ENCODE measurements at places on chromosomes 4 and X. TPM values are rescaled to one million over a fixed set of nuclear protein-coding genes. Genes with fewer than 3 reads are reported as not detected.

GRCh38 chrX:80139564-80139963 is 125.0 kb downstream of the TBX22 start:
- no peak overlapping the region for H3K27ac ChIP-seq
- no peak overlapping the region for H3K4me3 ChIP-seq
- peaks cover under 1% of the 10 kb centered on the region for H3K36me3 ChIP-seq
- no peak for DNase-seq

DNA sequence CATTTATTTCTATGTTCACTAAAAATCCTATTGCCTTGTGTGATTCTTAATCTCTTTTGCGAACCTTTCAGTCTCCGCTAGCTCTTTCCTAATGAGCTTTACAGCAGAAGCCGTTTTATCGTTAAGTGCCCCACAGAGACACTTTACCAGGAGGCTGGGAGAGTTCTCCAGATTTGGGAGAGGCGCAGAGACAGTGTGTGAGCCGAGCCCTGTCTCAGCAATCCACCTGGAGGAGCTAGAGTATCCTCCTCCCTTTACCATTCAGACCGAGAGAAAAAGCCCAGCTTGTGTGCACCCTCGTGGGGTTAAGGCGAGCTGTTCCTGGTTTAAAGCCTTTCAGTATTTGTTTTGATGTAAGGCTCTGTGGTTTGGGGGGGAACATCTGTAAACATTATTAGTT is 54.9 kb upstream of the MTM1 start:
- no peak overlapping the region for H3K27ac ChIP-seq
- no peaks in the 10 kb centered on the region for H3K4me1 ChIP-seq
- H3K36me3 ChIP-seq, result peaks cover 3% of the 10 kb centered on the region

GRCh38 chrX:13747836-13748235 is 13.3 kb downstream of the OFD1 start:
- peaks cover 17% of the 10 kb centered on the region for H3K36me3 ChIP-seq
- no peak overlapping the region for H3K4me3 ChIP-seq
- no peaks in the 10 kb centered on the region for H3K27me3 ChIP-seq
- no peak for DNase-seq

Gene SLC49A3
- total RNA-seq, result 13.1 TPM

GRCh38 chr4:13413729-13414437 is 70.3 kb downstream of the RAB28 start:
- H3K27me3 ChIP-seq, result no peaks in the 10 kb centered on the region
- H3K36me3 ChIP-seq, result peaks cover 26% of the 10 kb centered on the region
- DNase-seq, result no peak
- no peak overlapping the region for H3K4me3 ChIP-seq
- no peak overlapping the region for H3K27ac ChIP-seq
- peaks cover 14% of the 10 kb centered on the region for H3K4me1 ChIP-seq

- no peaks in the 10 kb centered on the region for H3K27me3 ChIP-seq
- DNase-seq, result no peak
- H3K36me3 ChIP-seq, result no peaks in the 10 kb centered on the region
- no peak overlapping the region for H3K4me3 ChIP-seq
These were observed 16.0 kb downstream of the HPSE start for GRCh38 chr4:83318666-83319065.

DNA sequence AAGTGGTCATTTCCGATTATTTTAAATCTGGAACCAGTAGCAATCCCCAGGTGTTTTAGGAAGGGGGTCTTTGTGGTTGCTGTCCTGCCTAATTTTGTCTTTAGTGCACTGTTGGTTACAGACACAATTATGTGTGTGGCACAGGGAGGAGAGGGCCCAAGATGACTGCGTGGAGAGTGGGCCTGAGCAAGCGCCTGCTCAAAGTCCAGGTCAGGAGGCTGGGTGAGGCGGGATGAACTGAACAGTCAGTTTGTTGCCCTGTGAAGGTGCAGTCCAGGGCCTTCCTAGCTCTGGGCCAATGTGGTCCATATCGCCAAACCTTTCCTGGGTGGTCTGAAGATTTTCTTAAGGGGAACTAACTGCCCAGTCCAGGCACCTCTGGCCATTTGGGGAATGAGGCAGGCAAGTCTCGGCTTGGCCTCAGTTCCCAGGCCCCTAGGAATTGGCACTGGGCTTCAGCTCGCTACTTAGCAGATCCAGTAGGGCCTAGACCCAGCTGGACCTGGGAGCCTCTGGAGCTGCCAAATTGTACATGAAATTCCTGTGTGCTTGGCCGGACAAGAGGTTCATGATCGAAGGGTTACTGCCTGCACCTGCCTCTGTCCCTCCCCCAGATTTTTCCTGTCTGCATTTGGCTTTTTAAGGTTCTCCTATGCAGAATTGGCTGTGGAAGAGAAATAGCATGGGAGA is 47.6 kb downstream of the ANAPC4 start:
- DNase-seq, result no peak
- H3K4me1 ChIP-seq, result peaks cover 2% of the 10 kb centered on the region
- H3K27ac ChIP-seq, result no peak overlapping the region
- H3K36me3 ChIP-seq, result no peaks in the 10 kb centered on the region
- H3K4me3 ChIP-seq, result no peak overlapping the region

DNA sequence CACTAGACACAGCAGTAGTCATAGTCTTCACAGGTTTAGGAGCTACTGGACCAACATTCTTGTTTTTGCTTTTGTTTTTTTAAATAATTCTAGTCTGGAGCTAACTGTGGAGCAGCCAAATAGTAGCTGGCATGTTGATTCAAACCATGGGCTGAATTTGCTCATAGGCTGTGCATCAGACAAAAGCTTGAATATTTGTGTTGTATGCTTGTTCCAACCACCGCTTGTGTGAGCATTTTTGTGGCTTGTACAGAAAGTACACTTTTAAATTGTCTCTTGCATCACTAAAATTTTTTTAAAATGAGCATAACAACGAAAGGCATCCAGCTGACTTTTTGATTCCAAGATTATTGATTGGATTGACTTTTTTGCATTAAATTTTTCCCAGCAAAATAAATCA is 39.6 kb downstream of the CCNI start:
- H3K27me3 ChIP-seq, result no peaks in the 10 kb centered on the region
- no peak for DNase-seq
- peaks cover 2% of the 10 kb centered on the region for H3K4me1 ChIP-seq

Gene FHIP1A
- total RNA-seq, result 26.9 TPM

Gene CTSO
- 3.7 TPM for total RNA-seq

DNA sequence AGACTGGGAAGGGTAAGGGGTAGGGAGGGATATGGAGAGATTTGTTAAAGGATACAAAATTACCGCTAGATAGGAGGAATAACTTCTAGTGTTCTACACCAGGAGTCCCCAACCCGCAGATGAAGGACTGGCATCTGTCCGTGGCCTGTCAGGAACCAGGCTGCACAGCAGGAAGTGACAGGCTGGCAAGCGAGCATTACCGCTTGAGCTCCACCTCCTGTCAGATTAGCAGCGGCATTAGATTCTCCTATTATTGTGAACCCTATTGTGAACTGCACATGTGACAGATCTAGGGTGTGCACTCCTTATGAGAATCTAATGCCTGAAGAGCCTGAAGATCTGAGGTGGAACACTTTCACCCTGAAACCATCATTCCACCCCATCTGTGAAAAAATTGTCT is 27.9 kb upstream of the BBS7 start:
- DNase-seq, result no peak
- H3K27ac ChIP-seq, result no peak overlapping the region
- H3K4me1 ChIP-seq, result no peaks in the 10 kb centered on the region
- H3K36me3 ChIP-seq, result no peaks in the 10 kb centered on the region
- no peak overlapping the region for H3K4me3 ChIP-seq

GRCh38 chrX:54042609-54043021 is 1.7 kb downstream of the PHF8 start:
- peak overlapping the region; percentile 99 for H3K27ac ChIP-seq
- H3K36me3 ChIP-seq, result no peaks in the 10 kb centered on the region
- peak; percentile 30 for DNase-seq
- no peaks in the 10 kb centered on the region for H3K27me3 ChIP-seq
- H3K4me1 ChIP-seq, result peaks cover 9% of the 10 kb centered on the region
- H3K4me3 ChIP-seq, result peak overlapping the region; percentile 92

DNA sequence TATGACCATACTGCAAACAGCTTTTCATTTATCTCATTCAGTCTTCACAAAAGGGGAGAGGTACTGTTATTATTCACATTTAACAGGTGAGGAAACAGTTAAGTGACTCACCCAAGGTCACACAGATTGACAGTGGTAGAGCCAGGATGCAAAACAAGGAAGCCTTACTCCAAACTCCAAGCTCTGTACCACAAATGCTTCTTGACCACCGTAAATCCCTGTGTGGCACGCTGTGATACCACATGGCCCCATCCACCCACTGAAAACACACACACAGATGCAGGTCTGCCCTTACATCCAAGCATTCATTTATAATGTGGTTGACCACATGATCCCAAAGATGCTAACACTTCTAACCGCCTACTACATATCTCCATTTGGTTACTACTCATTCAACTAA is 129.5 kb downstream of the TSPAN5 start:
- no peaks in the 10 kb centered on the region for H3K27me3 ChIP-seq
- H3K4me1 ChIP-seq, result peaks cover 6% of the 10 kb centered on the region
- DNase-seq, result no peak

DNA sequence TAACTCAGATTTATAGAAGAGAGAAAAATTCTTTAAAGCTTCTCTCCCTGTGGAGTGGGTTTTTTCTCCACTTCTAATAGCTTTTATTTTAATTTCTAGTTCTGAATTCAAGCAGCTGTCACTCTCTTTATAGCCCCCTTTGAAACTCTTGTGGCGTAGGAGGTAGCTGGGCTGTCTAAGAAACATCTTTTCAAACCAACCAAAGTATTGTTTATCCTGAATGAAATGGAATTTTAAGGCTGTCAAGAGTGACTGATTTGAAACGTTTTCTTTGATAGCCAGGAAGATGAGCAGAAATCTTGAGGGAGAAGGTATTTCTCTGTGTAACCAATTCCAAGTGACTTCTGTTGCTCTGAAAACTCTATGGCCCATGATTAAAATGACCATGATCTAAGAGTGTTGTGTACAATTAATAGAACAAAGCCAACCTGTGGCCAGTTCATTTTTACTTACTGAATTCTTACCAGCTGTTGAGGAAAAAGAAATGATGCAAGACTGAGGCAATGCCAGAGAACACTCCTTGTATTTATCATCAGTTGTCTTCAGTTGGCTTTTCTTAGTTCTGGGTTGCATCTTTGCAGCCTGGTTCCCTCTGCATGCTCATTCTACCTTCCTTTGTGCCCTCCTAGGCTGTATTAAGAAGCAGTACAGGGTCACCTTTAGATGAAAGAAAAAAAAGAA is 298.4 kb downstream of the ARHGAP10 start:
- H3K4me1 ChIP-seq, result peaks cover 6% of the 10 kb centered on the region
- peaks cover 1% of the 10 kb centered on the region for H3K36me3 ChIP-seq
- no peak overlapping the region for H3K27ac ChIP-seq
- H3K27me3 ChIP-seq, result no peaks in the 10 kb centered on the region
- no peak for DNase-seq

Gene FHL1
- 3.0 TPM for total RNA-seq

Gene MSL3
- total RNA-seq, result 33.3 TPM

DNA sequence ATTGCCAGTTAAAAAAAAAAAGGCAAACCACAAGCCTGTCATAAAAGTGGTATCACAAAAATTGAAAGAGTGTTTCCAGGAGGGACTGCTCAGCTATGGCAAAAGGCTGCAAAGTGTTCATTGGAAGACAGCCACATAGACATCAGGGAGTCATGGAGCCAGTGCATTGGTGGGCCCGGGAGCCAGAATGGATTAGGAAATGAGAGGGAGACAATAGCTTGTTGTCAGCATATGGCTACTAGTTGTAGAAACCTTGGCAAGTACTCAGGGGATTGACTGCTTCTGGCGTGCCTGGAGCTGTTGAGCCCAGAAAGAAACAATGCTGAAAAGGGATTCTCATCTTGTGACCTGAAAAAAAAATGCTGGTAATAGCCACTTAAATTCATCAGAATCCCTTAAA is 5.0 kb downstream of the GAR1 start:
- H3K27me3 ChIP-seq, result no peaks in the 10 kb centered on the region
- no peak for DNase-seq
- H3K27ac ChIP-seq, result no peak overlapping the region
- H3K4me1 ChIP-seq, result peaks cover 18% of the 10 kb centered on the region
- H3K36me3 ChIP-seq, result peaks cover 20% of the 10 kb centered on the region

- H3K4me1 ChIP-seq, result no peaks in the 10 kb centered on the region
- H3K4me3 ChIP-seq, result no peak overlapping the region
- no peak overlapping the region for H3K27ac ChIP-seq
- no peaks in the 10 kb centered on the region for H3K36me3 ChIP-seq
These were observed 9.8 kb upstream of the PDS5A start for GRCh38 chr4:39987485-39987884.

Gene AGTR2
- not detected for total RNA-seq

Measured in progenitor cell of endocrine pancreas (in vitro differentiated cells).